ENCODE measurements at places on chromosomes 5 and 9. TPM values are rescaled to one million over a fixed set of nuclear protein-coding genes. Genes with fewer than 3 reads are reported as not detected.

Gene DNAJC21
- total RNA-seq: 51.9 TPM

Gene IFNA10
- not detected for total RNA-seq

DNA sequence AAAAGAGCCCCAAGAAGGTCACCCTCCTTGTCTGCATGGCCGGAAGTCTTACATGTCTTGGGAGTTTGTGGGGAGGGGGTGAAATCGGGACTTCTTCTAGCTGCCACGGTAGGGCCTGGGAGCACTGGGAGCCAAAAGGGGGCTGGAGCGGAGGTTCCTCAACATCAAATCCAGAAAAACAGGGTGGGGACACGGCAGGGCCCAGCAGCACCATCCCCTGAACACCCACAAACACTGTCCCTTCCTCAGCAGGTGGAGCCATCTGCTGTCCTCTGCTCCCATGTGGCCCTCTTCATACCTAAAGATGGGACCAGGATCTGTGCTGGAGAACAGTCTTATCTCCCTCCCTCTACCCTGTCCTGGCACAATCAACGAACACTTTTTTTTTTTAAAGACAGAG, 2.7 kb downstream of the TERT start:
- no peaks in the 10 kb centered on the region for H3K36me3 ChIP-seq
- no peak overlapping the region for H3K27ac ChIP-seq
- no peaks in the 10 kb centered on the region for H3K4me1 ChIP-seq
- H3K27me3 ChIP-seq: peaks cover 36% of the 10 kb centered on the region
- H3K4me3 ChIP-seq: no peak overlapping the region
- no peak for DNase-seq

GRCh38 chr5:54736003-54736797, 218.6 kb downstream of the SNX18 start:
- no peak for DNase-seq
- H3K36me3 ChIP-seq: no peaks in the 10 kb centered on the region
- no peak overlapping the region for H3K27ac ChIP-seq

GRCh38 chr5:40503439-40503838, 176.3 kb upstream of the PTGER4 start:
- H3K4me1 ChIP-seq: no peaks in the 10 kb centered on the region
- no peak overlapping the region for H3K4me3 ChIP-seq
- no peak overlapping the region for H3K27ac ChIP-seq
- H3K36me3 ChIP-seq: no peaks in the 10 kb centered on the region

- H3K4me3 ChIP-seq: no peak overlapping the region
- peaks cover 33% of the 10 kb centered on the region for H3K4me1 ChIP-seq
- no peak for DNase-seq
- no peaks in the 10 kb centered on the region for H3K27me3 ChIP-seq
These were observed 101.8 kb downstream of the AK8 start for GRCh38 chr9:132776268-132776667.

- H3K4me1 ChIP-seq: peaks cover 7% of the 10 kb centered on the region
- H3K27ac ChIP-seq: no peak overlapping the region
These were observed 92.6 kb downstream of the PAX5 start for GRCh38 chr9:36941441-36941840.

- peaks cover 6% of the 10 kb centered on the region for H3K36me3 ChIP-seq
- H3K27me3 ChIP-seq: no peaks in the 10 kb centered on the region
- H3K4me1 ChIP-seq: peaks cover 16% of the 10 kb centered on the region
- DNase-seq: no peak
- H3K27ac ChIP-seq: no peak overlapping the region
These were observed 43.1 kb downstream of the TNFAIP8 start for GRCh38 chr5:119398727-119399466.

GRCh38 chr9:98097836-98098235, 21.2 kb downstream of the TRIM14 start:
- no peak overlapping the region for H3K4me3 ChIP-seq
- H3K36me3 ChIP-seq: no peaks in the 10 kb centered on the region
- H3K4me1 ChIP-seq: peaks cover 6% of the 10 kb centered on the region
- H3K27ac ChIP-seq: no peak overlapping the region

DNA sequence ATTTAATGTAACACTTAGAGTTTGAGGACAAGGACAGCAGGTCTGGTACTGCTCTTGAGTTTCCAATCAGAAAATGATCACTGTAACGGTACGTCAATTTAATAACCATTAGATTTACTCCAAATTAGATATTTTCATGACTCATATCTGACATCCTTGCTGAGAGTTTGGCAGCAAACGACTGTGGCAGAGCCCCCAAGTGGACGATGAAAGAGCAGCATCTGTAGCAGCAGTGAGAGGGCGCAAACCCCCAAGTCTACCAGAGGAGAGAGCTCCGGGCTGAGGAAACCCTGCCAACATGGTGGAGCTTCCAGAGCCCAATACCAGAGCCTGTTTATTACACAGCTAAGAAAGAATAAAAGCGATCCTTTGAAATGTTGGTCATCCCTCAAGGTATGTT, 73.2 kb upstream of the EPB41L4A start:
- no peak overlapping the region for H3K27ac ChIP-seq
- H3K4me1 ChIP-seq: no peaks in the 10 kb centered on the region
- H3K36me3 ChIP-seq: no peaks in the 10 kb centered on the region
- no peak overlapping the region for H3K4me3 ChIP-seq
- H3K27me3 ChIP-seq: no peaks in the 10 kb centered on the region

All from neural crest cell (in vitro differentiated cells).